CD4-positive, alpha-beta memory T cell (primary cell): ENCODE measurements at places on chromosomes 5 and 9. TPM values are rescaled to one million over a fixed set of nuclear protein-coding genes. Genes with fewer than 3 reads are reported as not detected.

Gene ABL1
- polyA plus RNA-seq = 3.2 TPM

Gene PCDHAC1
- polyA plus RNA-seq = not detected

Gene TNC
- not detected for polyA plus RNA-seq

Gene WDR31
- 0.89 TPM for polyA plus RNA-seq

Gene FAT2
- polyA plus RNA-seq = not detected

Gene PCDHGB3
- polyA plus RNA-seq = not detected

Gene C5orf24
- polyA plus RNA-seq = 9.2 TPM

Gene RELL2
- polyA plus RNA-seq = 3.0 TPM

Gene TNFAIP8
- polyA plus RNA-seq = 277 TPM

Gene CCDC152
- 2.4 TPM for polyA plus RNA-seq

Gene PCDHGC3
- polyA plus RNA-seq = 0.14 TPM

Gene SPATA31E1
- polyA plus RNA-seq = not detected

Gene OR1K1
- polyA plus RNA-seq = not detected
